Hippocampal formation (tissue), 2 donors: ENCODE measurements at places on chromosomes 1 and 21.

- no peak for DNase-seq
These were observed 111.1 kb downstream of the COP1 start for GRCh38 chr1:176096015-176096414.

- peak; percentile 43 for DNase-seq
These were observed 5.4 kb downstream of the TFF3 start for GRCh38 chr21:42309753-42310213.

- DNase-seq: no peak
These were observed 208.1 kb downstream of the USH2A start for GRCh38 chr1:216215169-216215568.

DNA sequence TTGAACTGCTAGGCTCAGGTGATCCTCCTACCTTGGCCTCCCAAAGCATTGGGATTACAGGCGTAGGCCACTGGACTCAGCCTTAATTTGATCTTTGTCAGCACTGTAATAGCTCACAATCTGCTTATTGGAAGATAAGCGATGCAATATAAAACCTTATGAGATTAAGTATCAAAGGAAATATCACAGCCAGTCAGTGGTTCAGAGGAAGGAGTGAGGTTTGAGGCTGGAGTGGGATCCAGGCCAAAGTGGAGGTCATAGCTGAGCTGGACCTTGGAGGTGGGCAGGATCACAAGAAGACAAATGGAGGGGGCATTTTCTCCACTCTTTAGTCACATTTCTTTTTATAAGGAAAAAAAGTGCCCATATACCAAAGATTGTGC, 228.5 kb downstream of the RHOU start:
- DNase-seq: no peak

DNA sequence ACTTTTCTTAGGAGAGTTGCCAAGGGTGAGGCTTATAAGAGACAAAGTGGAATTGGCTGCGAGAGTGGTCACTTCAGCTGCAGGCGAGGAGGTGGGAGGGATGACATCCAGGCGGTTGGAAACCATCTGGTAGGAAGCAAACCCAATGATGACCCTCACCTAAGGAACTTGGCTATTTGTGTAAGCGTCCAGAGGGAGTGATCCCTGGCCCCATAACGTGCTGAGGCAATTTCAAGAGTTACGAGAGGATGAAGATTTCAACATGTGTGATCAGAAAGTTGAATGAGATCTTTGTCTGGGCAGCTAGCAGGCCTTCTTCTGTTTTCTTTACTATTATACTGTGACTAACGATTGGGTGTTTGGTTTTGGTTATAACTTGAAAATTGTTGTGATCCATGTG, 102.7 kb upstream of the VANGL1 start:
- DNase-seq: no peak

DNA sequence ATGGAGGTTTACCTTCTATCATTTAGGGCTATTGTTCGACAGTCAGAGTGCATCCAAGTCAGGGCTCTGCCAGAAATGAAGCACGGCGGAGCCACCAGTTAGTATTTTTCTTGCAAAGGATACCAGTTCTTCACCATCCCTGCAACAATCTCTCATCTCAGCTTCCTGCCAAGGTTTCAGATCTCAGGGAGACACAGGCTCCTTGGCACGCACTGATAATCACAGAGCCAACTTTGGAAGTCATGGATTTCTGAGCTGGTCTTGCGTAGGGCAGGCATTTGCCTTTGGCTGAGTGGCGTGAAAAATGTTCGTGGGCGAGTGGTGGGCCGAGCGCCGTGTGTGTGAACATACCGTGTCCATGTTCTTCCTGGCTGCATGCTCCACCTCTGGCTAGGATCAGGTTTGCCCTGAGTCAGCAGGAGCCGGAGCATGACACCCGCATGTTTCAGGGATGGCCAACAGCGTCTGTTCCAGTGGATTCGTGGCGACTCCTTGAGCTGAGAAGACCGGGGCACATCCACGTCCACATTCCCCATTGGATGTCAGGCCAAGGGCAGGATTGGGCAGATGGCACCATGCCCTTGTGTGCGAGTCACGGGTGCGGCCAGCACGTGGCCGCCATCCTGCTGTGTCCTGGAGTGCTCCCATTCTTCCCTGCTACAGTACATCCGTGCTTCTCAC, 118.5 kb upstream of the C1orf174 start:
- no peak for DNase-seq
